Anterior cingulate cortex (tissue), 58 donors: ENCODE measurements at places on chromosomes 16 and 17.

DNA sequence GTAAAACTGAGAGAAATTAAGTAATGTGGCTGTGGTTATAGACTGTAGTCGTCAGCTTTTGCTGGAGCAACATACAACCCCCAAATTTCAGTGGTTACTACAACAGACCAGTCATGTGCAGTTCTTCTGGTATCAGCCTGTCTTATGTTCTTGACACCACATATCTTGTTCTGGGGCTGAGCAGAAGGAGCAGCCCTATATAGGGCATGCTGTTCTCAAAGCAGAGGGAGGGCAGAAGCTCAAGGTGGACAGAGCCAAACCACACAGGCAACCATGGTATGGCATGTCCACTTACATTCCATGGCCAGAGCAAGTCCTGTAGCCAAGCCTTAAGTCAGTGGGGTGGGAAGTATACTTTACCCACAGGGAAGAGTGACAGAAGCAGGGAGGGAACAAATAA, 7.7 kb downstream of the PRKAR1A start:
- no peak for DNase-seq

GRCh38 chr17:7029659-7030058, 6.2 kb upstream of the SLC16A13 start:
- DNase-seq, result no peak

DNA sequence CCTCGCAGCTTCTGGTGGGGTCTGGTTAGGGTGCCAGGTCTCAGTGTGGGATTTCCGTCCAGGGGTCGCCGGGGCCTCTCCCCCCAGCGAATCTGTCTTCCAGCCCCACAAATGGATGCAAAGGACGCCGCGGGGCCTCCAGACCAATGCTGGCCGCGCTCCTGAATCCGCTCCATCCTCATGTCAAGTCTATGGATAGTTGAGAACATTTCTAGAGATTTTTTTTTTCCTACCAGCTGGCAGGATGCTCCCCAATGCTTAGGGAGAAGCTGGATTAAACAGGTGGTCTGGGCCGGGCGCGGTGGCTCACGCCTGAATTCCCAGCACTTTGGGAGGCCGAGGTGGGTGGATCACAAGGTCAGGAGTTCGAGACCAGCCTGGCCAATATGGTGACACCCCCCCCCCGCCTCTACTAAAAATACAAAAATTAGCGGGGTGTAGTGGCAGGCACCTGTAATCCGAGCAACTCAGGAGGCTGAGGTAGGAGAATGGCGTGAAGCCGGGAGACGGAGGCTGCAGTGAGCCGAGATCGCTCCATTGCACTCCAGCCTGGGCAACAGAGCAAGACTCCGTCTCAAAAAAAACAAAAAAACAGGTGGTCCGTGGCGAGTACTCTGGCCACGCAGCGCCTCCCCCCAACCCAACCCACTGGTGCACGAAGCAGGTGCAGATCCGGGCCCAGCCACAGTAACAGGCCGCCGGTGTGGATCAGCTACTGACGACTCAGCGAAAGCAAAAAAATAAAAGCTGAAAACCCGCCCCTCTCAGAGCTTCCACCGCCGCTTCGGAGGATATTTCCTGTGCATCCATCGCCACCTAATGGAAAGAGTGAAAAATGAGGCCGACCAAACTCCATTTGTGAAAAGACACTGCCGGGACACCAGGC, 1.1 kb upstream of the NXN start:
- DNase-seq, result peak; percentile 49

DNA sequence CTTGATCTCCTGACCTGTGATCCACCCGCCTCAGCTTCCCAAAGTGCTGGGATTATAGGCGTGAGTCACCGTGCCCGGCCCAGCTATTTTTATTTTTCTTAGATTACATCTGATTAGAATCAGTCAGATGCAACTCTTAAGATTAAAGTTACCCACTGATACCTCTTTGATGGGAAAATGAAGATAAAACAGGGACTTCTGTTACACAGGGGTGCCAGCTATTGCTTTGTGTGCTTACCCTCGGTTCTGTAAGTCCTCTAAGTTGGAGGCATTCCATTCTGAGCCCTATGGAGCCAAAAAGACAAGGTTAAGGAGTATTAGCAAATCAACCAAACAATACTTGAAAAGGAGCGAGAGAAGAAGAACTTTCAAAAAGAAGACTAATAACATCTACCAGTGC, 32.6 kb upstream of the CORO6 start:
- DNase-seq, result no peak
